RPMI7951 (cell line): ENCODE measurements at places on chromosomes 11 and 22. TPM values are rescaled to one million over a fixed set of nuclear protein-coding genes. Genes with fewer than 3 reads are reported as not detected.

Gene OR52N4
- not detected in 2 replicates for total RNA-seq

Gene PUS3
- total RNA-seq = 11.5 and 12.1 TPM in 2 replicates

Gene HMOX1
- 22.6 and 25.4 TPM in 2 replicates for total RNA-seq

Gene TMEM223
- total RNA-seq = 41.0 and 55.3 TPM in 2 replicates

Gene OR52I2
- total RNA-seq = not detected in 2 replicates

Gene ADAMTS8
- not detected in 2 replicates for total RNA-seq

Gene BTG4
- total RNA-seq = 0.78 TPM in 1 of 2 replicates, not detected in the other

Gene TCN2
- total RNA-seq = 11.7 and 15.4 TPM in 2 replicates

Gene ANKK1
- 0.20 and 0.24 TPM in 2 replicates for total RNA-seq

Gene NUDT8
- total RNA-seq = 7.2 and 11.6 TPM in 2 replicates

Gene SLC17A6
- total RNA-seq = not detected in 2 replicates

Gene TRIM49
- not detected in 2 replicates for total RNA-seq

Gene CCDC157
- 1.8 and 2.9 TPM in 2 replicates for total RNA-seq

Gene APOL6
- total RNA-seq = 16.2 and 17.8 TPM in 2 replicates

Gene GLYATL1
- total RNA-seq = 1.1 and 1.3 TPM in 2 replicates

Gene OR2AG2
- 0.39 and 0.84 TPM in 2 replicates for total RNA-seq

Gene TSSK2
- not detected in 2 replicates for total RNA-seq

Gene MMP12
- 0.12 TPM in 1 of 2 replicates, not detected in the other for total RNA-seq

- DNase-seq = no peak
Measured at GRCh38 chr11:126797457-126798169, 203.0 kb downstream of the KIRREL3 start.

- DNase-seq = no peak
Measured at GRCh38 chr11:62777389-62777788, 6.2 kb downstream of the TAF6L start.

DNA sequence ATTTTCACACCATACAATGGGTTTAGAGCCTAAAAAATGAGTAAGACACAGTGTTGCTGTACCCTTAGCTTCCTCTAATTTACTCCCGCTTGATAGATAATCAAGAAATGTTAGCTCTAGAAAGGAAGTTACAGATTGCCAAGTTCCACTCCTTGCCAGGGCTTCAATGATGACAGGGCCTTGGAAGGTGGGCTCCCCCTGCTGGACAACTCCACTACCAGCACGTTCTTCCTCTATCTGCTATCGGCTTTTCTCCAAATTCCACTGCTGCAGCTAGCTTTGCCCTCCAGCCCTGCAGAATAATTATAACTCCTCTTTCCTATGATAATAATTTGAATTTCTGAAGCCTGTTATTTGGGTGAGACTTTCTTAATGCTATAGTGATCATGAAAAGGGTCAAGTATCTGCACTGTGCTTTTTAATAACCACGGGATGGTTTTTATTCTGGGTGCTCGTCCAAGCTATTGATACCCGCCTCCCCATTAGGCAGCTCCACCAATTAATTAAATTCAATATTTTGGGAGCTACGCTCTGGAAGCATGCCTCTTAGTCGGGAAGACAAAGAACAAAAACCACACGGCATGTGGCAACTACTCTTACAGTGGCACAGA is 9.0 kb downstream of the SYN3 start:
- DNase-seq = peak; percentile 56

- DNase-seq = no peak
Measured at GRCh38 chr11:76616676-76617552, 53.6 kb downstream of the LRRC32 start.

GRCh38 chr11:106087815-106088435 is 10.5 kb downstream of the AASDHPPT start:
- DNase-seq = peak; percentile 46

- DNase-seq = no peak
Measured at GRCh38 chr11:112229746-112230433, 3.7 kb downstream of the PTS start.

DNA sequence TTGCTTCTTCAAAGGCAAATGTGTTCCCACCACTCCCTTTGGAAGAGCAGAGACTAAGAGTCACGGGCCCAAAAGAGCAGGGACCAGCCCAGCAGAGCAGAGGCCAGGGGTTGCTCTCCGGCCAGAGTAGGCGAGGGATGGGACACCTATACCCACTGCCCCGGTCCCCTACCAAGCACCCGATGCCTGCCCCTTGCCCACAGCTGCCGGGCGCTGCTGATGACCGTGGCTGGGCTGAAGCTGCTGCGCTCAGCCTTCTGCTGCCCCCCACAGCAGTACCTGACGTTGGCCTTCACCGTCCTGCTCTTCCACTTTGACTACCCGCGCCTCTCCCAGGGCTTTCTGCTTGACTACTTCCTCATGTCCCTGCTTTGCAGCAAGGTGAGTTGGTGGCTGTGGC is 10.7 kb upstream of the SIPA1 start:
- DNase-seq = no peak

DNA sequence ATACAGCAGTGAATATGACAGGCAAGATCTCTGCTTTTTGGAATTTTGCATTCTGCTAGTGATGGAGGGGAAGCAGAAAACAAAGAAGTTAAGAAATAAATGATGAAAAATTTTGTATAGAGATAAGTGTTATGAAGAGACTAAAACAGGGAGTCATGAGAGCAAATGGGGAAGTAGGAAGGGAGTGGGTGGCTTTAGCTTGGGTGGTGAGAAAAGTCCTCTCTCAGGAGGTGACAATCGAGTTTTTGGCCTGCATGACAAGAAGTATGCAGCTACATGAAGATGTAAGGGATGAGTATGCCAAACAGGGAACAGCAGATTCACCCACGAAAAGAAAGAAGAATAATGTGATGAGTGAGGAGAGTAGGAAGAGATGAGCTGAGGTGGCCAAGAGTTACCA is 80.7 kb upstream of the MPPED2 start:
- no peak for DNase-seq

DNA sequence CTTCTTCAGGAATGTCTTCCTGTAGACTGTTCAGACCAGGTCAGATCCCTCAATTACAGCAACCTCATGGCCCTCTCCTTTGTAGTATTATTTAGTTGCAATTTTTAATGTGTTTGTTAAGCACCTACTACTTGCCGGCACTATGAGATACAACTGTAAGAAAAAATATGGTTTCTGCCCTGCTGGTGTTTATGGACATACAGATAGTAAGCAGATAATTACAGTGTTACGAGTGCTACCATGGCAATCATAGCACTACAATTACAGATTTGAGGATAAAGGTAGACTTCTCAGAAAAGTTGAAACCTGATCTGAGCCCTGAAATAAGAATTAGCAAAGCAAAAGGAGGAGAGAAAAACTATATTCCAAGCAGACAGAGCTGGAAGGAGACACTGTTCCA is 2.8 kb downstream of the LRRC51 start:
- no peak for DNase-seq

DNA sequence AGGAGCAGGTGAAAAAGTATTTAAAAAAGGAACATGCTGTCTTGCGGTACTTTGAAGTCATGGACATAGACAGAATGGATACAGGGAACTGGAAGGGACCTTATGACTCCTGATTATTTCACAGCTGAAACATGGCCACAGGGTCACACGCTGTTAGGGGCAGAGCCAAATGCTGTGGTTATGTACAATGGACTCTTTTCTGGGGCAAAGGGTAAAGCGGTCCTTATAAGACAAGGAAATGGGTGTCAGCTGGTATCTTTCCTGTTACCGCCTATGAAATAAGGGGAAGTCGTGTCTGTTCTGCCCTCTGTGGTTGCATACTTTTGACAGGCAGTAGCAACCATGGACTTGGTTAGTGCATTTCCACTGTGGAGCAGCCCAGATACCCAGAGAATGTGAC is 12.8 kb upstream of the ST14 start:
- DNase-seq = no peak

GRCh38 chr11:6225896-6226295 is 8.5 kb downstream of the FHIP1B start:
- DNase-seq = no peak

- no peak for DNase-seq
Measured at GRCh38 chr22:33756508-33756949, 163.7 kb downstream of the LARGE1 start.

DNA sequence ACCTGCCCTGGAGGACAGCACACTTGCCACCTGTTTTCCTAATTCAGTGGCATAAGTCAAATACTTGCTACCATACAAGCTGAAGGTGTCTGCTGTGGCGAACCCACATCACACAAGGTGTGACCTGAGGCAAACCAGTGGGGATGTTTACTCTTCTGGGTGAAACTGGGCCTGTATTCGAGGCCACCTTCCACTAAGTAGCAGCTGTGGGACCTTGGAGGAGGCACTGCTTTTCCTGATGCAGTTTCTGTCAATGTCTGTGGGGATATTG is 927.4 kb downstream of the BRD1 start:
- DNase-seq = no peak

GRCh38 chr11:96815236-96815635 is 425.4 kb downstream of the JRKL start:
- DNase-seq = no peak

DNA sequence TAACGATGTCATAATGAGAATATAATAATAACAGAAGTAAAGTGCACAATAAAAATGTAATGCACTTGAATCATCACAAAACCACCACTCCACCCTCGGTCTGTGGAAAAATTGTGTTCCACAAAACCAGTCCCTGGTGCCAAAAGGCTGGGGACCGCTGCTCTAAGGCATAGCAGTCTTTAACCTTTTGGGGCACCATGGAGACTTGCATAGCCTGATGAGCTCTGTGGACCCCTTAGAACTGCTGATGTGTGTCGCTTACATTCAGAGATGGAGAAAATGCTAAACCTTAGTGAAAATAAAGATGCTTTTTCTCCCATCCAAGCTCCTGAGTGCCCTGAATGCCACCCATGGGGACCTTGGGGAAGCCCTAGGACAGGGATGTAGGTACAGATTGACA is 87.6 kb upstream of the SEPTIN5 start:
- DNase-seq = no peak

GRCh38 chr22:46587492-46588278 is 32.5 kb upstream of the GRAMD4 start:
- no peak for DNase-seq

DNA sequence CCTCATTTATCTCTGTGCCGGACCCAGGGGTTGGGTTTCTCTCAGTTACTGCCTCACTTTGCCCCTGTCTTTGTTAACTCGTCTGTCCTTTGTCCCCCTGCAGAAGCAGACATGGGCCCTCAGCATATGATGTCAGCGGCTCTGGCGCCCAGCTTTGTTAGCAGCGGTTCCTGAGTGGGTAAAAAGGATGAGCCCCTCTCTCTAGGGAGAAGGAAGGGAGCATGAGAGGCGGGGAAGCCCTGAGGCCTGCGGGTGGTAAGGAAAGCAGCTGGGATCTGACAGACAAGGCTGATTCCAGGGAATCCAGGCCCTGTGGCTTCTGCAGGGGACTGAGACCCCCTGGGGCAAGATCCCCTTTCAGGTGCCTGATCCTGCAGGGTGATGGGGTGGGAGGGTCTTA is 51.7 kb downstream of the MCM5 start:
- DNase-seq = no peak

- DNase-seq = no peak
Measured at GRCh38 chr22:41939981-41940831, 6.7 kb downstream of the CENPM start.

- DNase-seq = no peak
Measured at GRCh38 chr22:45421349-45422055, 8.0 kb downstream of the RIBC2 start.

GRCh38 chr11:10181811-10182210 is 112.2 kb downstream of the SBF2 start:
- peak; percentile 55 for DNase-seq

DNA sequence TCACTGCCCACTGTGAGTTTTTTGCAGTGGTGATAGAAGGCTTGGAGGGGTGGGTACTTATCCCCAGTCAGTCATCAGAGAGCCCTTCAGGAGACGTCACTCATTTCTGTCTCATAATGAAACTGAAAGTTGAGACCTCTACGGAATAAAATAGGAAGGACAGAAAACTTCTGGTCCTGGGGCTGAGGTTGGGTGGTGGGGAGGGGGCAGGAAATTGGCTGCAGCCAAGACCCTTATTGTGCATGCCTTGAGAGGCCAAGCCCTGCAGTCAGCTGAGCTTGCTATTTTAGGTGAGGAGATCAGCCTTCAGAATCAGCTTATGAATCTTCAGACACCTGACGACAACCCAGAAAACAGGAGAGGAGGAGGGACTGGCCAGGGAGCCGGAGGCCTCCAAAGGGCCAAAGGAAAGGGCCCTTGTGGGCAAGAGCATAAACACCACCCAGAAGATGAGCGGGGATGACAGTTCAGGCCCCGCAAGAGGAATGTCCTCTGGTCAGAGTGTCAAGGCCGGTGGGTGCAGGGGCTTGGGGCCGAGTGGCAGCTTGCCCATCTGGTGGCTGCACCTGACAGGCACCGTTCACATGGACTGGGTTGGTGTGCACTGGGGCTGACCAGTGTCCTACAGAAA is 17.9 kb upstream of the ADA2 start:
- no peak for DNase-seq

GRCh38 chr22:48373626-48374173 is 1454.0 kb downstream of the BRD1 start:
- no peak for DNase-seq

DNA sequence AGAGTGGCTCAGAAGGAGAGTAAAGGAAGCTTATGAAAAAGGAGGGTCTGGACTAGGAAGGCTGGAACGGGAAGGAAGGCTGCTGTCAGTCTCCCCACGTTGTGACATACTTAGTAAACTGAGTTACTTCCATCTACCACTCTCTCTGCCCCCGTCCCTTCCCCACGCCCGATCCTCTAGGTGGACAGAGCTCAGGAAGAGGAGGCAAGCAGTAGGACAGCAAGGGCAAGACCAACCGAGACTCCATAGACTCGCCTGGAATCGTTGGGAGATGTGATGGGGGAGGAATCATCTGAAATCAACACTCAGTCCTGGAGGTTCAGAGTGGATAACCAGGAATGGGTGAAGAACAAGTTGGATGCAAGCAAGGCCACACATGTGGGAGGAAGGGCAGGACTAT is 240.7 kb downstream of the BUD13 start:
- no peak for DNase-seq

- DNase-seq = no peak
Measured at GRCh38 chr11:27212248-27212780, 150.7 kb downstream of the CCDC34 start.

DNA sequence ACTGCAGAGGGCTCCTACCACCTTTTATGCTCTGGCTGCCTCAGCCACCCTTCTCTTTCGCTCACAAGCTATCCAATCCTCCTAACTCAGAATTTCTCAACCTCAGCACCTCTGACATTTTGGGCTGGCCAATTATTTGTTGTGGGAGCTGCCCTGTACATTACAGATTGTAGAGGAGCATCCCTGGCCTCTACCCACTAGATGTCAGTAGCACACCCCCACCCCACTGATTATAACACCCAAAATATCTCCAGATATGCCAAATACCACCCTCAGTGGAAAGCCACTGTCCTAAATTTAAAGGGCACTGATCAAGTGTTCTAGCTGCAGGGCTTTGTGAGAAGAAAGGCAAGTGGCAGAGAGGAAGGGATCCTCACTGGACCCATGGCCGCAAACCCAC is 443.1 kb downstream of the SOX6 start:
- no peak for DNase-seq

GRCh38 chr22:39647836-39648629 is 77.5 kb downstream of the CACNA1I start:
- no peak for DNase-seq

DNA sequence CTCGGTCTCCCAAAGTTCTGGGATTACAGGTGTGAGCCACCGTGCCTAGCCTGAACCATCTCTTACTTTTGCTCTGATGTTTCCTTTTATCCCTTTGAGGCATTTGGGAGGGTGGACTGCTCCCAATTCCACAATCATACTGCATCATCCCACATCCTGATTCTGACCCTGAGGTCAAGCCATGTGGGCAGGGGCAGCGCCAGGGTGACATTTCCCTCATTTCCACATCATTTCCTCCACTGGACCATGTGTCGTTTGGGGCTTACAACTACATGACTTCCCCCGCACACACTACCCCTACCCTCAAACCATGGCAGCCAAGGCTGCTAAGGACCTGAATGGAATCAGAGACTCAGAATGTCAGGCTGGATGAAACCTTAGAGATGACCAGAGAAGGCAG is 26.4 kb upstream of the ZBTB16 start:
- DNase-seq = no peak
